ENCODE measurements at places on chromosomes 1 and 21. TPM values are rescaled to one million over a fixed set of nuclear protein-coding genes. Genes with fewer than 3 reads are reported as not detected.

DNA sequence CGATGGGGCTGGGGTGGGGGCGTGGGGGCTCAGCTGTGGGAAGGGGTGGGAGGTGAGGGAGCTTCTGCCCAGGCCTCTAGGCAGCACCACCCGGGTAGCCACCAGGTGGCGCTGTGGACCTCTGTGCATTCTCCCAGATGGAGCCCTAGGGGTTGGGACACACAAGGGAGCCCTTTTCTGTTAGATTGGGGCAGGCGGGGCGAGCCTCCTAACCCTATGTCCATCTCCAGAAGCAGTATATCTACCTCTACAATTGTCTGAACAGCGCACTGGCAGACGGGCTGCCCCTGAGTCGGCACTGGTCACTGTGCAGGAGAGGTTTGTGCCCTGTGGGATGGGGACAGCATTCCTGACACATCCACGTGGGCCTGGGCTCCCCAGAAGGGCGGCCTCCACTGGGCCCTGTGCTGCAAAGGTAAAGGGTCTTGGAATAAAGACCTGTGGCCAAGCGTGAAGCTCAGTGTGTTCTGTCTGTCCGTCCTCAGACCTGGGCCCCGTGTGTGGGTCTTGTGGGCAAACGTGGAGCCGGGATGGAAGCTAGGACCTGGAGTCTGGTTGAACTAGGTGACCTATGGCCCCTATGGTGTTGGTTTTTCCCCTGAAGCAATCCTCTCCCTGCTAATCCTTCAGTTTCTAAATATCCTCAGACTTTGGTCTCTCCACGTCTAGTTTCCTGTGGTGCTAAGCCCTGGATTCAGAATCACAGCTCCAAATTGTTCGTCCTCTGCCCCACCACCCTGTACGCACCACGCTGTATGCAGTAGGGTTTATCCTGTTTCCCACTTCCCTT is 4.4 kb upstream of the LGR6 start:
- DNase-seq = peak; percentile 83

- DNase-seq = no peak
Observed at GRCh38 chr1:162973381-162973795, 95.8 kb upstream of the RGS4 start.

TMPRSS15 gene
- total RNA-seq = not detected

NTNG1 gene
- total RNA-seq = not detected

CYP4Z1 gene
- total RNA-seq = not detected

DNA sequence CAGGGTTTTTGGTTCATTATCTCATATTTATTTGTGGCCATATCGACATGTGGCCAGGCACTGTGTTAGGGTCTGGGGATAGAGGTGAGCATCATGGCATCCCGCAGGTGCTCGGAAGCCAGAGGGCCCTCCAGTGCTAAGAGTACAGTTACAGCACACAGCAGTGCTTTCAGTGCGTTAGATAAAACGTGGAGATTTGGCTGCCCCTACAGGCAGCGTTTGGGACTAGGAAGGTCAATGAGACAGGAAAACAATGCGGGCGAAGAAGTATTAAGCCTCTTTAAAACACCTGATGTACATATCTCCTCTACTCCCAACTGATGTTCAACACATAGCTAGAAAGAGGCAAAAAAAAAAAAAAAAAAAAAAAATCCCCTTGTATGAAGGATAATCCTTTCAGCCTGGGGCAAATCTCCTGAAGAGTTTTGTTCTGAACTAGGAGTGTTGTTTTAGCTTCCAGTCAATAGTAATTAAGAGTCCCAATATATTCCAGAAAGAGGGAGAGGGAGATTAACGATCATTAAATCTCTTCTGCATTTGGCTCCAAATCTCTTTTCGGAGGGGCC is 80.1 kb downstream of the CAPZB start:
- no peak for DNase-seq

Data from HepG2 (cell line).